ENCODE measurements at places on chromosomes 7 and 10.

GRCh38 chr10:89090756-89091445 lies 100.3 kb downstream of the FAS start:
- DNase-seq = no peak

- DNase-seq = no peak
Measured at GRCh38 chr7:25391961-25392587, 163.8 kb upstream of the NPVF start.

GRCh38 chr10:91525896-91526712 lies 106.8 kb downstream of the PPP1R3C start:
- no peak for DNase-seq

DNA sequence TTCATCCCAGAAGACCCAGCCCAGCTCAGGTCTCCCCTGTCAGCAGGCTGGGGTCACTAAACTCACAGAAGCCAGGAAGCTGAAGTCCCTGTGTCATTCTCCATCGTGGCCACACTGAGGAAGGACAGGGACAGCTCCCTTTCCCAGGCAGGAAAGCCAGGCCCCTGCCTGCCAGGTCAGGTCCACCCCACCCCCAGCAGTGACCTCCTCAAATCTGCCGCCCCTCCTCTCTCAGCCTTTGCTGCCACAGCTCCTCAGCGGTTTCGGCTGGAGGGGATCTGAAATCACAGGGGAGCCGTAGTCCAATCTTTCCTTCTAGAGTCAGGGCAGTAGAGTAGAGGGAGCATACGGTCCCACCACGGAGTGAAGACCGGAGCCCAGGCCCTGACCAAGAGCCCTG lies 150.9 kb upstream of the UNC5B start:
- DNase-seq = no peak

GRCh38 chr10:121266370-121266769 lies 331.9 kb downstream of the FGFR2 start:
- DNase-seq = no peak

DNA sequence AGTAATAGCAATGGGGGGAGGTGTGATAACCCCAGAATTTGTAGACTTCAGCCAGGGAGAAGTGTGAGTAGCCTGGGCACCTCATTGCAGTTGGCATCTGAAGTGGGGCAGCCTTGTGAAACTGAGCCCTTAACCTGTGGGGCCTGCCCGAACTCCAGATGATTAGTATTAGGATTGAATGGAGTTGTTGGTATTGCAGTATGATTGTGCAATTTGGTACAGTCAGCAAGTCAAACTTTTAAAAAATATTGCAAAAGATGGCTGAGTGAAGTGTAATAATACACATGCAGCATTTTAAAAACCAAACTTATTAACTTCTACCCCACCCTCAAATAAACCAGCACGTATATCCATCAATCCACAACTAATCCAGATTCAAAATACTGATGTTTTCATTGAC lies 9.3 kb downstream of the RBM33 start:
- no peak for DNase-seq

DNA sequence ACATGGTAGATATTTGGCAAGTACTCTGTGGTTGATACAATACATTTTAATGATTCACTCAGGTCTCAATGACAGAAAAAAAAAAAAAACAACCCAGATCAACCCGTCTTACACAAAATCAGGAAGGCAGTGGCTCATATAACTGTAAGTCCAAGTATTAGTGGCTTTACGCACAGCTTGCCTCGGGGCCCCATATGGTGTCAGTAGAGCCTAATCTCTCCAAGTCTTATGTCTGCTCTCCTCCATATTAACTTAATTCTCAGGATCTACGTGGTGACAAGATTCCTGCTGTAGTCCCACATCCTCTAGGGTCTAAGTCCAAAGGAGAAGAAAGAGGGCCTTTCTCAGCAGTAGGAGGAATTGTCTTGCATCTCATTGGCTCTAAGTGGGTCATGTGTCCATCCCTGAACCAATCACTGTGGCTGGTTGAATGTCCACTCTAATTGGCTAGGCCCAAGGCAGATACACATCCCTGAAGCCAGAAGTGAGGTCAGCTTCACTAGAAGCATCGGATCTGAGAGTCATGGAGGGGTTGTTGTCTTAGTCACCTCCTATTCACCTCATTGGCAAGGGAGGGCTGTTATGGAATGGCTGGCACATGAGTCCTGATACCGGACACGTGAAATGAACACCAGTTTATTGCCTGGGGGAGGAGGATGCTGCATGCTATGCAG lies 20.5 kb upstream of the PLPP4 start:
- DNase-seq = no peak

- DNase-seq = peak; percentile 70
Measured at GRCh38 chr7:132742189-132742612, 165.9 kb upstream of the PLXNA4 start.

DNA sequence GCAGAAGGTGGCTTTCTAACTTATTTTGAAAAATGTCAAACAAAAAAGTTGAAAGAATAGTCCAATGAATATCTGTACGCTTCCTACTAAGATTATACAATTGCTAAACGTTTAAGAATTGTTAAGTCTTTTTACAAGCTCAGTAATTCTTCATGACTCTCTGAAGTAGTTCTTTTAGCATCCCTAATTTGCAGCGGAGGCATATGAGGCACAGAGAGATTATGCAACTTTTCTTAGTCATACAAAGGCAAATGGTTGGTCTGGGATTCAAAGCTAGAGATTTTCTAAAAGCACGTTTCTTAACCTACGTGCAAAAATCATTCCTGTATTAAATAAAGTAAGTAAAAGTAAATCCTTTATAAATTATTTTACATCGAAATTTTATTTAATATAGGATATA lies 254.2 kb downstream of the MAGI2 start:
- DNase-seq = no peak

- no peak for DNase-seq
Measured at GRCh38 chr7:25444991-25445390, 216.7 kb upstream of the NPVF start.

DNA sequence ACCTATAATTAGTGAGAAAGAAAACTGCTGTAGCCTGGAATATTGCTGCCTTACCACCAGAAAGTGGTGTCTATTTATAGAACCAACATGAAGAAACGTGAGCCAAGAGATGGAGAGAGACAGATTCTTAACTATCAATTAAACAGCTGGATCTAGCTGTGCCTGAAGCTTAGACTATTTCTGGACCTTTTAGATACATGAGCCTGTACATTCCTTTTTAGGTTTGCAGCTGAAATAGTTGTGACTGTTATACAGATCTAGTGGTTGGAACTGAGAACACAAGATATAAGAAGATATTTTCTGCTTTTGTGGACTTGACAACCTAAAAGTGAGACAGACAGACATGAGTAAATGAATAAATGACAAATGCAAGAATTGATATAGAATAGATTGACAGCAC lies 73.4 kb downstream of the CDK14 start:
- DNase-seq = no peak

- DNase-seq = no peak
Measured at GRCh38 chr10:22727663-22728062, 13.3 kb upstream of the PIP4K2A start.

DNA sequence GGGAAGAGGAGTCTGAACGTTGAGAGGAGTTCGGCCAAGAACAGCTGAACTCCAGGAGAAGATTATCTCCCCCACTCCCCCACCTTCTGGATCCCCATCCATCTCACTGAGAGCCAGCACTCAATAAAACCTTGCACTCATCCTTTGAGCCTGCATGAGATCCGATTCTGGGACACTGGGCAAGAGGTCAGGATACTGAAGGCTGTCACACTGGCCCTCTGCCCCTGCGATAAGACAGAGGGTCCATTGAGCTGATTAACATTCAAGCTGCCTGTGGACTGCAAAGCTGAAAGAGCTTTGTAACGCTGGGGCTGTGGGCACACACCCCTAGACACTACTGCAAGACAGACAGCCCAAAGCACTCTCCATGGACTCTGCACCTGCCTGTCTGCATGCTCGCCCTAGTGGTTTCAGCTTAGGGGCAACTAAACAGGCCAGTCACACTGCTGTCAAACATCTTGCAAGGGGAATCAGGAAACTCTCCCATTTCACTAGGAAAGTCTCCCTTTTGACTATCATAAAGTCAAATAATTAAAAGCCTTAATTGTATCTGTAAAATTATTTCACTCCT lies 42.3 kb upstream of the CNTNAP2 start:
- DNase-seq = no peak

DNA sequence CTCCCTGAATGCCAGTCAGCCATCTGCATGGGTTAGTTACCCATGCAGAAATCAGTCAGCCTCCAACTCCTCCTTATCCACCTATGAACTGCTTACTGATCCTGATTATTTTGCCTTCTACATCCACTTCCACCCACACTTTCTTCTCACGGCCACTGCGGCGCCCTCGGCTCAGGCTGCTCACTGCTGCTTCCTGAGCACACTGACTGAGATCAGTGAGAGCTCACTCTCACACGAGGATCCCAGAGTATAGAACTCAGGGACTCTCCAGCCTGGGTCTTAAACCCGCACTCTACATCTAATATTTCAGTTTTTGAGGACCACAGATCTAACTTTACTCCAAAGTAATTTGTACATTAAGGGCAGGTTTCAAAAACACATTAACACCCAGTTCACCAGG lies 64.4 kb downstream of the GRB10 start:
- no peak for DNase-seq

DNA sequence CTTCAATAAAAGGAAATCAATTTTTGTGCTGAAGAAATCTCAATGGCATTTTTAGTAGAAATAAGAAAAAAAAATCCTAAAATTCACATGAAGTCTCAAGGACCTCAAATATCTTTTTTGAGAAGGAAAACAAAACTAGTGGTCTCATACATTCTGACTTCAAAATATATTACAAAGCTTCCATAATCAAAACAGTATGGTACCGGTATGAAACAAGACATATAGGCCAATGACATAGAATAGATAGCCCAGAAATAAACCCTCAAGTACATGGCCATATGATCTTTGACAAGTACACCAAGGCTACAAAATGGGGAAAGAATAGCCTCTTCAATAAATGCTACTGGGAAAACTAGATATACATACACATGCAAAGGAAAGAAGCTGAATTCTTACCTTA lies 131.8 kb upstream of the GPR22 start:
- DNase-seq = no peak

DNA sequence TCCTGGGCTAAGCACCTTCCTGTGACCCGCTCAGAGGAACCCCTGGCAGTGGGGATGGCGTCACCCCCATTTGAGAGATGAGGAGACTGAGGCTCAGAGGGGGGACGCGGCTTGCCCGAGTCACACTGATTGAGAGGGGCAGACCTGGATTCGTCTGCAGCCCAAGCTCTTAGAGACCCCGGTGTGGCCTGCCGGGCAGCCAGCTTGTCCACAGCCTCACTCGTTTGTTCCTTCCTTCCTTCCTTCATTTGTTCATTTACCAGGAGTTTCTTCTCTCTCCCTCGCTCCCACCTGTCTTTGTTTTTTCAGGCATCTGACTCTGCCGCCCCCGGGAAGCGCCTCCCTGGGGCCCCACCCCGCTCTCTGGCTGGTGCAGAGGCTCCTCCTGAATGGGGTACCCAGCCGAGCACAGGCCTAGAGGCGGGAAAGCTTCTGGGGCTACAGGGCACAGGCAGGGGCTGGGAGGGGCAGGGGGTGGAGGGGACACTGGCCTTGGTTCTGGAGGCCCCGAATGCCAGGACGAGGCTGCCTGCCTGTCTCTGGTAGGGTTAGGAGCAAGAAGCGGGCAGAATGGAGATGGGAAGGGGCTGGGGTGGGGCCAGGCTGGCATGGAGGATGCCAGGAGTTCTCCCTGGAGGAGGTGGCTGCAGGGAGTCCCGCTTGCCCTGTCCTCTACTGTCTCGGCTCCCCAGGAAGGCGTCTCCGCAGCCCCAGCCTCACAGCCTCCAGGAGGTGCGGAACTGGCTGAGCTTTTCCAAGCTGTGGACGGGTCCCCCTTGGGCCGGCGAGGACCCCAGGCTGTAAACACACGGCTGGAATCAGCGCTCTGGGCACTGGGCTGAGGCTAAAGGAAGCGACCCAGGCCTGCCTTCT lies 91.6 kb downstream of the UNCX start:
- no peak for DNase-seq

- no peak for DNase-seq
Measured at GRCh38 chr10:77313066-77313750, 324.4 kb downstream of the KCNMA1 start.

- no peak for DNase-seq
Measured at GRCh38 chr10:62000037-62000603, 98.6 kb downstream of the ARID5B start.

GRCh38 chr10:73647211-73647874 lies 6.1 kb upstream of the MYOZ1 start:
- DNase-seq = no peak

- DNase-seq = no peak
Measured at GRCh38 chr10:44635176-44635575, 250.3 kb upstream of the CXCL12 start.

- DNase-seq = no peak
Measured at GRCh38 chr10:65416094-65416493, 1509.7 kb upstream of the LRRTM3 start.

- DNase-seq = no peak
Measured at GRCh38 chr7:19139706-19140327, 5.4 kb downstream of the FERD3L start.

DNA sequence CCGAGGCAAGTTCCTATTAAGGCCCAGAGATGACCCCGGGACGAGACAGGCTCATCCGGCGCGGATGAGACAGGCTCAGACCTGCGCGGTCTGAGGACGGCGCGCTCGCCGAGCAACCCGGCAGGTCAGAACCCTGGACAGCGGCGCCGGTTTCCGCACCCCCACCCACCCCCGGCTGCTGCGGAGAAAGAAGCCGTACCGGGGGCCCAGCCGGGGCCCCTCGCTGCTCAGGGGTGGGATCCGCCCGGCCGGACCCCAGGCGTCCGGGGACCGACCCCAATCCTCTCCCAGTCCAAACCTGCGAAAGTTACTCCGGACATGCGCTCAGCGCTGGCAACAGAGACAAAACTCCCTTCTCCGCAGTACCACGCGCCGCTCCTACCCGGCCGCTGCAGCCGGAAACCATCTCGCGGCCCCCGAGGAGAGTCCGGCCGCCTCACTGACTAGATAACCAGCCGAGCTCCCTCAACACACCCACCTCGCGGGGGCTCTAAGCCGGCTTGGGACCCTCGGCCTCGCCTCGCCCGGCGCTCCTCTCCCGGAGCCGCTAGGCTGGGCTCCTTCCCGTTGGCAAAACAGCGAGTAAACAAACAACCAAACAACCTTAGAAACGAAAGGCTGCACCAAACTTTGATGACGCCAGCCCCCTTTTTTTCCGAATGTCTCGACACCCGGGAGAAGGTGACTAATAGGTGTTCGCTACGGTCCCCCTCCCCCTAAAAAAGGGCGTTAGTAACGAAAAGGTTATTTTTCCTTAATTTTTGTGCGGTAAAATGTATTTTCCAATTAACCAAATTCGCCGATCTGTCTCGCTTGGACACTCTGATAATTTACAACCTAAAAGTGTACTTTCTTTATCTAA lies 2.3 kb upstream of the DRGX start:
- DNase-seq = no peak

DNA sequence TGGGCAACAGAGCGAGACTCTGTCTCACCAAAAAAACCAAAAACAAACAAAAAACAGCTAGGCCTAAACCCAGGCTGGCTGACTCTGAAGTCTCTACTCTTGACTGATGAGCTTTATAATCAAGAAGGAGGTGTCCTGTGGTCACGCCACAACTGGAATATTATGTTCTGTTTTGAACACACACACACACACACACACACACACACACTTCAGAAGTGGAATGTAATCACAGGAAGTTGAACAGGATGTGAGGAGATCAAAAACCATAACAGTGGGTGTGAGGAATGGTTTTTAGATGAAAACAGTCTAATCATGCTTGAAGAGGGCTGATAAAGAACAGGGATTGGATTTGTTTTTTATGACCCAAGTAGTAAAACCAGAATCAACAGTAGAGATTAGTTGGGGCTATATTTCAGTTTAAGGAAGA lies 51.1 kb upstream of the IL6 start:
- DNase-seq = no peak
